ENCODE measurements at places on chromosomes 1 and 21.

GRCh38 chr21:44994695-44995342, 55.0 kb downstream of the SLX9 start:
- DNase-seq: no peak

GRCh38 chr1:230048922-230049321, 18.1 kb upstream of the GALNT2 start:
- DNase-seq: no peak

DNA sequence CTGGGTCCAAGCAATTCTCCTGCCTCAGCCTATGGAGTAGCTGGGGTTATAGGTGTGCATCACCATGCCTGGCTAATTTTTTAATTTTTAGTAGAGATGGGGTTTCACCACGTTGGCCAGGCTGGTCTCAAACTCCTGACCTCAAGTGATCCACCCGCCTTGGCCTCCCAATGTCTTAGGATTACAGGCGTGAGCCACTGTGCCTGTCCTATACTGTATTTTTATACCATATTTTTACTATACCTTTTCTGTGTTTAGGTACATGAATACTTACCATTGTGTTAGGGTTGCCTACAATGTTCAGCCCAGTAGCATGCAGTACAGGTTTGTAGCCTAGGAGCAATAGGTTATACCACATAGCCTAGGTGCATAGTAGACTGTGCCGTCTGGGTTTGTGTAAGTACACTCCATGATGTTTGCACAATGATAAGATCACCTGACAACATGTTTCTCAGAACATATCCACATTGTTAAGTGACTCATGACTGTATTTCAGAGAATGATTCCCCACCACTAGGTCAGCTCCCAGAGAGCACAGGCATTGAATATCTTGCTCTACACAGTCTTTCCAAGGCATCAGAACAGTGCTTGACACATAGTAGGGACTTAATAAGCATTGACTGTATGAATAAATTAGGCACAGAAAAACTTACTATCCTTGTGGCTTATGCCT, 6.0 kb upstream of the CITED4 start:
- DNase-seq: peak; percentile 83

DNA sequence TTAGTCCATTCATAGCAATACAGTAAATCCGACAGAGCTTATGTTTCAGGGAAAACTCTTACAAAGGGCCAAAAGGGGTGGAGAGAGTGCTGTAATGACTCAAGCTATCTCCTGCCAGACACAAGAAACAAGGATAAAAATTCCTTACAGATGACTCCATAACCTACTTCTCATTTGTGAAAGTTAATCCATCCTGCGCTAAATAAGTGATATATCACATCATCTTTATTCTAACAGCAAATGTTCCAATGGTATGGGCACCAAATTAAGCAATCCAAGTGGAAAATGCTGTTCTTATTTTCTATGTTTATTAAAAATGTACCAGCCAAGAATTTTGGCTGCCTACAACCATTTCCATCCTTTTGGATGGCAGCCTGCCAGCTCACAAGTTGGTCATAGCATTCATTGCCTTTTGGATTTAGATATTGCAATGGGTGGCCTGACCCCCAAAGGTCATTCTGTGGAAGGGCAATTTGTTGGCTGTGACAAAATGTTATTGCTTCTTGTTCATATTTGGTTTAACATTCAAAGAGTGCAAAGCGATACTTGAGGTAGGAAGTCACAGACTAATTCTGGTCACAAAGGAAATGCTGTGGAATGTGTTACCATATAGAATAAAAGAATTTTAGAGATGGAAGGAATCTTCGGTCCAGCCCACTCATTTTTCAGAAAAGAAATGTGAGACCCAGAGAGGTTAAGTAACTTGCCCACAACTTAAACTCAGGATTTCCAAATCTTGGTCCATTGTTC, 2.8 kb upstream of the ENAH start:
- peak; percentile 98 for DNase-seq

- peak; percentile 35 for DNase-seq
Measured at GRCh38 chr21:44800971-44801467, 601 bp downstream of the UBE2G2 start.

DNA sequence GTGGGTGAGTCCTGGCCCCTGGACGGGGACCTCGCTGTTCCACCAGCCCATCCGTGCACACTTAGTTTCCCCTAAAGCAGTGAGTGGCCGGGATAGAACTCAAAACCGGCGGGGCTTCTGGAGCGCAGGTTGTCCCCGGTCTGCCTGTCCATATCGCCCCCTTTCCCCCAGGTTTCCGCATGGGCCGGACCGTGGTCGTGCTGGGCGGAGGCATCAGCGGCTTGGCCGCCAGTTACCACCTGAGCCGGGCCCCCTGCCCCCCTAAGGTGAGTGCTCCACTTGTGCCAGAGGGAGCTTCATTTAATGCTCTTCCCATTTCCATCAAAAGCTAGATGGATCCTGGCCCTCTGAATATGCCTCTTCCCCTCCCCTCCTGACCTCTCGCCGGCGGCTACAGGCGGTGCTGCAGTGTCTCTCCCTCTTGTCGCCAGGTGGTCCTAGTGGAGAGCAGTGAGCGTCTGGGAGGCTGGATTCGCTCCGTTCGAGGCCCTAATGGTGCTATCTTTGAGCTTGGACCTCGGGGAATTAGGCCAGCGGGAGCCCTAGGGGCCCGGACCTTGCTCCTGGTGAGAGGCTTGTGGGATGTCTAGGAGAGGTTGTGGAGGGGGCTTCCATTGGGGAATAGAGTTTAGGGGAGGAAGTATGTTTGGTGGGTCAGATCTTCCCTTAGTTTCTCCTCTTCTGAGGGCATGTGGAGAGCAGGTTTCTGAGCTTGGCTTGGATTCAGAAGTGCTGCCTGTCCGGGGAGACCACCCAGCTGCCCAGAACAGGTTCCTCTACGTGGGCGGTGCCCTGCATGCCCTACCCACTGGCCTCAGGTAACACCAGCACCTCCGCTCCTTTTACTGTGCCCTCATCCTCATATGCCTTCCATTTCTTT, 683 bp downstream of the PPOX start:
- no peak for DNase-seq

DNA sequence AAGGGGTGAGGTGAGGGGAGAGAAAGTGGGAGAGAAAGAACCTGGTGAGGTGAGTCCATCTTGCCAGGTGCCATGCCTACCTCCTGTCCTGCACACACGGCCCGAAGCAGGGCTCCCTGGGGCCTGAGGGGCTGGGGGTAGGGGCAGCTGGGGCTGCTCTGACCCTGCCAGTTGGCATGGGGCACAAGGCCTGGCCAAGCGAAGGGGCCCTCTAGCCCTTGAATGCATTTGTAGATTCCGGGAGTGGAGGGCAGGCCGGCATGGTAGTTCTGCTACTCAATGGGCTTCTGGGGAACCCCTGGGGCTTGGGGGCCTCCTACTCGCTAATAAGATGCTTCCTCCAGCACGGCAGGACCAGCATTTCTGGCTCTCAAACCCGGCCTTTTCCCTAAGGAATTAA, 3.6 kb upstream of the PRDM16 start:
- DNase-seq: no peak

GRCh38 chr1:36955016-36955415, 79.3 kb downstream of the GRIK3 start:
- DNase-seq: no peak

DNA sequence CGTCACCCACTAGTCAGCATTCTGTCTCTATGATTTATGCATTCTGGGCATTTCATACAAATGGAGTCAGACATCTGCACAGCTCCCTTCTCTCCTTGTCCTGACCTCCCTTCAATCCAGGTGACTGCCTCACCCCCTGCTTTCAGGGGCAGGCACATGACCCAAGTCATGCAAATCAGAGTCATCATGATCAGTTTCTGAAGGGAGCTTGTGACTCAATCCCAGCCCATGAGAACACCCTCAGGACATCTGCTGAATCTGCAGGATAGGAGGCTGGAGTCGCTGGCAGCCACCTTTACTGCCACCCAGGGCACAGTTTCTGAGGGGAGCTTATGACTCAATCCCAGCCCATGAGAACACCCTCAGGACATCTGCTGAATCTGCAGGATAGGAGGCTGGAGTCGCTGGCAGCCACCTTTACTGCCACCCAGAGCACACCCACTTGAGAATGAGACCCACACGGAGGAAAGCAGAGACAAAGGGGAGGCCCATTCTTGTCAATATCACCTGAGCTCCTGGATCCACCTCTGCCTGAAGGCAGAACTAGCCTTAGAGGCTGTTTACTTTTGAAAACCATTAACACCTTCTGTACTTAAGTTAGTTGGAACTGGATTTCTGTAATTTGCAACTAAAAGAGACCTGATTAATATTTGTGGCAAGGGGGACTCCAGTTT, 62.3 kb upstream of the SLC25A33 start:
- DNase-seq: no peak

DNA sequence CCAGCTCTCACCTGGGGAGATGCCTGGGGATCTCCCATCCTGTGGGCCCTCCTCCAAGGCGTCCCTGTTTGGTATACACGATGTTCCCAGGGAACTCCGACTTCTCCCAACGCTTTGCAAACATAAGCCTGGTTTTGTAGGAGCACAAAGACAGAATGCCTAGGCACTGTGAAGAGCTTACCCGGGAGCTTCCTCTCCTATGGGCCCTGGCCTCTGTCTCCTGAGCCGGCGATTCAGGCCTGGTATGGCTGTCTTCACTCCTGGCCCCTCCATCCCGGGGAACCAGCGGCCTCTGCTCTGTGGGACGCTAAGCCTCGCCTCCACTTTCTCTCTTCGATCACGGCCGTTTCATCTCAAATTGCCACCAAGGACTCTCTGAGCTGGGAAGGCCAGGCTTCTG, 59.6 kb upstream of the ACTRT2 start:
- DNase-seq: no peak

GRCh38 chr1:195941314-195941713, 666.9 kb downstream of the KCNT2 start:
- no peak for DNase-seq

- no peak for DNase-seq
Measured at GRCh38 chr1:2317230-2318065, 73.9 kb downstream of the MORN1 start.

Measured in fibroblast of pulmonary artery (primary cell).